AG09309 (cell line): ENCODE measurements at places on chromosomes 1 and 21.

DNA sequence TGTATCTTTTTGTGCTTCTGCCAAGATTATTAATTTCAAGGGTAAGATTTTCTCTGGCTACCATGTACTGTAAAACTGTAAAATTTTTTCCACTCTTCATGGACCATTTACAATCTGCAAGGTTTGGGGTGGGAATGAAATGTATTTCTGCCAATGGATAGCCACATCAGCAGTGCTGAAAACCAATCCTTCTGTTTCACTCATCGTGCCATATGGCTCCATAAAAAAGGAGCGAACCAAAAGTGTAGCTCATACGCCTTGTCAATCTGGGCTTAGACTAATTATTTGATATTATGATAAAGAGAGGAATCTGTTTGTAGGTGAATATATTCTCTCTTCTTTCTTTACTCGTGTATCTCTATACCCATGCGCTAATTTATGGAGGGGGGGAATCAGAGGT lies 3.0 kb upstream of the SLC44A5 start:
- no peak for DNase-seq

GRCh38 chr1:107777664-107778047 lies 187.3 kb downstream of the VAV3 start:
- no peak for DNase-seq

- no peak for DNase-seq
These were observed 66.6 kb downstream of the SPAG17 start for GRCh38 chr1:118118469-118118868.

GRCh38 chr1:53260631-53261247 lies 22.4 kb upstream of the MAGOH start:
- DNase-seq: no peak

DNA sequence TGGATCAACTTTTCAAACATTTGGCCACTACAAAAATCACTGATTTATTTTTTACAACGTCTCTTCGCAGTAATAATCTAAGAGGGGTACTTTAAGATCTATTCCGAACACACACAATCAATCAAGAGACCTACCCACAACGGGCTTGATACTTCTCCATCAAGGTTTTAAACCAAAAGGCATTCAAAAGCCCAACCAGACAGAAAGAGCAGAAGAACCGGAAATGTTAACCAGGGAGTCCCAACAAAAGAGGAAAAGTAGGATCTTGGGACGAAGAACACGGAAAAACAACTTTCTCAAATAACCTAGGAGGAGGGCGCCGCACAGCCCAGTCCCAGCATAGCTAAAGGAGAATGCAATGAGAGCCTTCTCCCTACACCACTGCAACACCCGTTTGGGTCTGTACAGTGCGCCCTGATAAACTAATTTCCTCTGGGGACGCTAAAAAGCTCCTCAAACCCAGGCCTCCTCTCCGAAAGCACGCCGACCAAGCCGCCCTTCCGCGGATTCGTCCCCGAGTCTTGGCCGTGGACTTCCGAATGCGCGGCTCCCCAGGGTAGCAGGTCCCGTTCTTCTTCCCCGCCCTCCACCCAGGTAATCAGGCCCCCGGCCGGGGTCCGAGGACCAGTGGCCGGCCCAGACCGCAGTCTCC lies 623 bp downstream of the RPL22 start:
- no peak for DNase-seq

DNA sequence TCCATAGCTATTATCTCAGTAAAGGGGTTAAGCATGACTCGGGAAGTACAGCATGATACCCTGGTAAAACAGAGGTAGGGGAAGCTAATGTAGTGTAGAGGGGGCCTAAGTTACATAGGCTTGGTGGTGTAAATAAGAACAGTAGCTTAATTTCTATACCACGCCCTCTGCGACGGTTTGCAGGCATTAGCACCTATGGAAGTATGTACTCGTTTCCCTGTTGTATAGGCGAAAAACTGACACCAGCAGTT lies 470 bp upstream of the NAXE start:
- DNase-seq: no peak

GRCh38 chr1:197776351-197777105 lies 1.2 kb upstream of the DENND1B start:
- DNase-seq: peak; percentile 86

DNA sequence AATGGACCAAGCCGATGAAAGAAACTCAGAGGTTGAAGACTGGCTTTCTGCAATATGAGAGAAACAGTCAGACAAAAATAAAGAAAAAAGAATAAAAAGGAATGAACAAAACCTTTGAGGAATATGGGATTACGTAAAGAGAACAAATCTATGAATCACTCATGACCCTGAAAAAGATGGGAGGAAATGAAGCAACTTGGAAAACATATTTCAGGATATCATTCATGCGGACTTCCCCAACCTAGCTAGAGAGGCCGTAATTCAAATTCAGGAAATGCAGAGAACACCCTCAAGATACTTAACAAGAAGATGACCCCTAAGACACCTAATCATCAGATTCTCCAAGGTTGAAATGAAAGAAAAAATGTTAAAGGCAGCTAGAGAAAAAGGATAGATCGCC lies 705.3 kb upstream of the CHRM3 start:
- DNase-seq: no peak

DNA sequence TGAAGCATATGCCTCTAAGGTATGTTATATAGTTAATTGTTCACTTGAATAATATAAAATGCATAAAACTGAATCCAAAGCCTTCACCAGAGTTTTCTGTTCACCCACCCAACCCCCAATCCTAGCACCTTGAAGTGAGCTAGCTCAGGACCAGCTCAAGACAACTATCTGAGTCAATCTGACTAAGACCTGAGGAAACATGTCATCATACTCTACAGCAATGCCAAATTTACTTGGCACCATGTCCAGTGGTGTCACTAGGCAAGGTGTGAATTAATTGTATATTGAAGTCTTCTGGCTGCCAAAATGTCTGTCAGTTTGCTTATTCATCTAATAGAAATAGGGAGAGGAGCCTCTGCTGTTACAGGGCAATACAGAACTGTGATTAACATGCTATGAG lies 3.8 kb downstream of the DNASE2B start:
- DNase-seq: no peak

DNA sequence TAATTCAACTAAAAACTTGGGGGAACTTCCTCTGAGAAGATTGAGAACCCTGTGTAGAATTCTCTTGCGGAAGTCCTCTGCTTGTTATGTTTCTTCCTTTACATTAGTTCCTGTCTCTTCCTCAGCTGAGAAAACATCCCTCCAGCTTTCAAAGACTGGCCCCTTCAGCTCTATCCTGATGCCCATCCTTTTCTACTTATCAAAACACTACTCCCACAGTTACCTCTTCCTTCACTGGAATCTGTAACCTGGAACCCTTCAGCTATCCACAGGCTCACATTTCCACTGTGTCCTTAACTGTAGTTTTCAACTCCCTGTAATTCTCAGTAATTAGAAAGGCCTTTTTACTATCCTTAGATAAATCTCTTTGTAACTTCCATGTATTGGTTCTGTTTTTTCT lies 6.0 kb upstream of the DEDD start:
- no peak for DNase-seq

DNA sequence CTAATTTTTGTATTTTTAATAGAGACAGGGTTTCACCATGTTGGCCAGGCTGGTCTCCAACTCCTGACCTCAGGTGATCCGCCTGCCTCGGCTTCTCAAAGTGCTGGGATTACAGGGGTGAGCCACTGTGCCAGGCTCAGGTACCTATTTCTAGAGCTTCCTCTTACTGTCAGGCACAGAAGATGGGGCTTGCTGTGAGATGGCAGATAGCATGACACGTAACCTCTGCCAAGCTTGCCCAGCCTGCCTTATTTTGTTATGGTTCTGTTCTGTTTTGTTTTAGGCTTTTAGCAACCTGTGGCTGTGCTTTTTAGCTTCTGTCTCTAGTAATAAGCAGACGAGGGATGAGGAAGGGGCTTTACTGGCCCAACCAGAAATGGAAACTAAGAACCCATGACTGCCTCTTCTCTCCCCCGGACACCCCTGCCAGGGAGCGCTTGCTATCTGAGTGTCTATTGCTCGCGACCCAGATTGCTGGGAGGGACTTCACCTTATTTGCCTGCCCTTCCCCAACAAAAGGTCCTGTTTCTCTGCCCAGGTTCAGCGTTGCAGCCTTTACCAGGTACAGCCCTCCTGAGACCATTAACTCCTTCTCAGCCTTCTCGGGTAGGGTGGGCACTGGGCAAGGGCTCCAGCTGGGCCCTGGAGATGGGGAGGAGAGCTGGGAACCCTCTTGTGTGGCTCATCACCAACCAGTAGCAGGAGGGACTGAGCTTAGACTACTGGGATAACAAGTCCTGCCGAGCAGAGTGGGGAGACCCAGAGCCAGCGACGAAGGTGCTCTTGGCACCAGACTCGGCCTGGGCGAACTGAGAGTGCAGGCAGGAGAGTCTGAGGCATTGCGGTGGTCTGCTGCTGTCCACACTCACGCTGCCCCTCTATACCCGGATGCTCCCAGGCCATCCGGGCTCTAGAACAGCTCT lies 13.5 kb upstream of the LGR6 start:
- DNase-seq: no peak
